Osteoblast (primary cell): ENCODE measurements at places on chromosomes 16 and 17. TPM values are rescaled to one million over a fixed set of nuclear protein-coding genes. Genes with fewer than 3 reads are reported as not detected.

- no peak for DNase-seq
Measured at GRCh38 chr17:37818689-37819088, 73.8 kb upstream of the HNF1B start.

DNA sequence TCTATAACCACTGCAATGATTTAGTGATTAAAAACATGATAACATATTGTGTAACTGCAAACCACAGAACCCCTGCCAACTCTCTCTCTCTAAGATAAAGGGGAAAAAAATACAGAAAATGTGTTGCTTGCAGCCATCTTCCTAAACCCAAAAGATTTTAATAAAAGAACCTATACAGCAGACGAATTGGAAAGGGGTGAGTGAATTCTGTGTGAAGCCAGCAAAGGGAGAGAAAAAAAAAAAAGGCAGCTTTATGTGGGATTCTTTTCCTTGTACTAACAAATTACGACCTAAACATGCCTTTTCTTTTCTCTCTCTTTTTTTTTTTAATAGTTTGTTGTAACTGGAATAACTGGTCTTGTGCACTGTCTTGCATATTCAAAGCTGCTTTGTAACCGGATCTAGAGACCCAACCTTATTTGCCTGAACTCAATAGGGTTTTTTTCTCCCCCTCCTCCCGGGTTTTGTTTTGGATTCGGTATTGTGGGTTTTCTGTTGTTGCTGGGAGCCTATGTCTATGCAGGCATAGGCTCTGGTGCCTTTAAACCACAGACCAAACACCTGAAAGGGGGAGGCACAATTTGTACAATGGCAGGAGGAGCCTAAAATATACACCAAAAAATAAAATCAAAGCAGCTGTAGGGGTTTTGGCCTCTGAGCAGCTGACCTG is 7.0 kb upstream of the ZFHX3 start:
- DNase-seq = peak; percentile 80

Gene HCRT
- not detected in 2 replicates for total RNA-seq

Gene FBRS
- 24.5 and 30.8 TPM in 2 replicates for total RNA-seq

GRCh38 chr16:11681976-11682654 is 13.9 kb downstream of the SNN start:
- no peak for DNase-seq

DNA sequence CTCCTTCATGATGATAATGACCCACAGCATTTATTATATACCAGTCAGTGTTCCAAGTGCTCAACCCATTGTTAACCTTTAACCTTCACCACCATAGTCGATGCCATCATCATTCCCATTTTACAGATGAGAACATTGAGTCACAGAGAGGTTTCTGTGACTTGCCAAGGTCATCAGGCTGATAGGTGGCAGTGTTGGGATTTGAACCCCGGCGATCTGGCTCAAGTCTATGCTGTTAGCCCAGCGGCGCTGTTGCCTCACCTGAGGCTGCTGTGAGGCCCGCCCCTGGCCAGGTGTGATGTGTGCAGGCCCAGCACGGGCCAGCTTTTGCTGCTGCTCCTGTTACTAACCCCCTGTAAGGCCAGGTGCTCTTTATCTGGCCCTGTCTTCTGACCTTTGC is 101.2 kb downstream of the OR1D5 start:
- no peak for DNase-seq

DNA sequence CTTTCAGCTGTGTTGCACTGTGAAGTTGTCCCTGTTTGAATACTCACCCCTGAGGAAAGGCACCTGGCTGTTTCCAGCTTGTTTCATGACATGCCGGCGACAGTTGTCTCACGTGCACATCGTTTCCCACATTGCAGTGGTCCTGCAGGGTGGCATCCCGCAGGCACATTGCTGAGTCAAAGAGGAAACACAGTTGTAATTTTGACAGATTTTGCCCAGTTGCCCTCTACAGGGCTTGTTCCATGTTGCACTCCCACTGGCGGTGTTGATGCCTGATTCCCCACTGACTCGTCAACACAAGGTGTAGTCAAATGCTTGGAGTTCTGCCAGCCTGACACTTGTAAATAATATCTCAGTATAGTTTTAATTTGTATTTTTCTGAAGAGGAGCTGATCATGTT is 23.8 kb downstream of the EPN2 start:
- no peak for DNase-seq

Gene NTN1
- 0.29 and 0.36 TPM in 2 replicates for total RNA-seq

DNA sequence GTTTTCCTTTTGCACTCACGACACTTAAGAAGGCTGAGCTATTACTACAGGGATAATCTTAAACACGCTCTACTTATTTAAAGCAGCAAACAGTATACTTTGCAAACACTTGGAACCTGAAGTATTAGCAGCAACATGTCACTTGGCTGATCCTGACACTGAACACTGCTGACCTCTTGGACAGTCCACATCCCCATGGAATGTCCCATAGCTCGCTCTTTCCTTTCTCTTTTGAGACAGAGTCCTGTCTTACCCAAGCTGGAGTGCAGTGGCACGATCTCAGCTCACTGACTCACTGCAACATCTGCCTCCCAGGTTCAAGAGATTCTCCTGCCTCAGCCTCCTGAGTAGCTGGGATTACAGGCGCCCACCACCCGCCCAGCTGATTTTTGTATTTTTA is 26.4 kb downstream of the SMYD4 start:
- no peak for DNase-seq

GRCh38 chr17:46726206-46726605 is 92.3 kb downstream of the WNT3 start:
- peak; percentile 46 for DNase-seq

- DNase-seq = peak; percentile 41
Measured at GRCh38 chr16:72536723-72537435, 364.9 kb upstream of the PMFBP1 start.

DNA sequence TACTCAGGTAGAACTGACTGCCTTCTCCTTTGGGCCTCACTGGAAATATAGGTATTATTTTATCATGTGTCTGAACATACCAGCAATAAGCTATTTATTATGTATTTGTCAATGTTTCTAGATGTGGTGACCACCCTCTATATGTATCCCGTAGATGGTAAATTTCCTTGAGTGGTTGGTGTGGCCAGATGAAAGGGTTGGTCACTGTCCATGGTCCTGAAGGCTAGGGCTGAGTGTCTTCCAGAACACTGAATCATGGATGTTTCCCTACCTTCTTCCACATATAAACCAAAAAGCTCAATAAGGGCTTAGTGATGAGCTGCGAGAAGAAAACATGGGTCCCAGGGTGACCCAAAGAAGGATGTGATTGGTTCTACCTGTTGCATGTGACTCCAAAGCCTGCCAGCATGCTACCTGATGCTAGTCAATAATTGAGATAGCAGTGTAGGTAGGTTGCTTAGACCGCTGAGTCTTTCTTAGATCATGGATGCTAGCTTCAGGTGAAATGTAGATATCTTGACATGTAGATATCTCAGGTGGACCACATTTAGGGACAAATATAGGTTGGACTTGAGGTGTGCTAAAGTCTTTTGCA is 150.3 kb downstream of the ASIC2 start:
- DNase-seq = no peak

- DNase-seq = no peak
Measured at GRCh38 chr16:3849751-3850543, 30.6 kb downstream of the CREBBP start.

GRCh38 chr17:20083156-20083859 is 74.1 kb downstream of the SPECC1 start:
- no peak for DNase-seq

- peak; percentile 55 for DNase-seq
Measured at GRCh38 chr16:85206472-85207356, 94.4 kb upstream of the CIBAR2 start.
